HCT116 (cell line): ENCODE measurements at places on chromosomes 2 and 18. TPM values are rescaled to one million over a fixed set of nuclear protein-coding genes. Genes with fewer than 3 reads are reported as not detected.

PDCD1 gene
- total RNA-seq: 0.22 TPM

TTL gene
- 58.7 TPM for total RNA-seq

MAPK4 gene
- 0.89 TPM for total RNA-seq

GRCh38 chr2:53342248-53342647 lies 425.4 kb upstream of the CHAC2 start:
- no peak for DNase-seq

ITPRIPL1 gene
- total RNA-seq: 12.4 TPM

- no peak for DNase-seq
Measured at GRCh38 chr2:237141571-237142051, 55.9 kb downstream of the COPS8 start.

GRCh38 chr18:59275406-59275949 lies 2.2 kb upstream of the RAX start:
- DNase-seq: no peak

DNA sequence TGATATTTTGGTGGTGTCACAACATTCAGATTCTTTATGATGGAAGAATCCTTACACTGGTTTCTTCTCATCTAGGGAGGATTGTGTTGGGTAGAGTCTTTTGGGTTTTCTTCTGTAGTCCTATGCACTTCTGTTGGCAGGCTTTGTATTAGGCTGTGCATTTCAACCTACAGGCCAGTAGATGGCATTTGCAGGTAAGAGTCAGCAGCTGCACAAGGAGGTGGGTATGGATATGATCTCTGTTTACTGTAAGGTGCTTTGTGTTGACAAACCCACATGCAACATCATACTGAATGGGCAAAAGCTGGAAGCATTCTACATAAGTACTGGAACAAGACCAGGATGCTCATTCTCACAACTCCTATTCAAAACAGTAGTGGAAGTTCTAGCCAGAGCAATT lies 656.8 kb downstream of the METTL4 start:
- DNase-seq: peak; percentile 22

GRCh38 chr18:76391746-76392145 lies 103.3 kb downstream of the ZNF516 start:
- no peak for DNase-seq

AQP12B gene
- total RNA-seq: not detected

- no peak for DNase-seq
Measured at GRCh38 chr2:141496810-141497209, 634.0 kb downstream of the LRP1B start.

DNA sequence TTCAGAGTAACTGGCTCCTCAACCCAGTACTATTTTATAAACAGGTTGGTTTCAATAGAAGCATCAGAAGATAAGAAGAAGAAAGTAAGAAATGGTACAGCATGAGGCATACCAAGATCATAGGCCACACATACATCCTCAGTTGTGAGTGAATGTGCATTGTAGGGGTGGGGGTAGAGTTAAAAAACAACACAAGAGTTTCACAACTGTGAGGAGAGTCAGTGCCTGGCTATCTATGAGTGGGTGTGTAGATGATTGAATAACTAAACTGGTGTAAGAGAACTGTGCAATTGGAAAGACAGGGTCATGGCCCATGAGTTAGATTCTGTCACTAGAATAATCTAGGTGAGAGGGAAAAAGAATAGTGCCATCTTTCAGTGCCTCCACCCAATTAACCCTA lies 748.2 kb upstream of the ACVR2A start:
- no peak for DNase-seq

RGPD5 gene
- total RNA-seq: 39.1 TPM

AMER3 gene
- not detected for total RNA-seq

DNA sequence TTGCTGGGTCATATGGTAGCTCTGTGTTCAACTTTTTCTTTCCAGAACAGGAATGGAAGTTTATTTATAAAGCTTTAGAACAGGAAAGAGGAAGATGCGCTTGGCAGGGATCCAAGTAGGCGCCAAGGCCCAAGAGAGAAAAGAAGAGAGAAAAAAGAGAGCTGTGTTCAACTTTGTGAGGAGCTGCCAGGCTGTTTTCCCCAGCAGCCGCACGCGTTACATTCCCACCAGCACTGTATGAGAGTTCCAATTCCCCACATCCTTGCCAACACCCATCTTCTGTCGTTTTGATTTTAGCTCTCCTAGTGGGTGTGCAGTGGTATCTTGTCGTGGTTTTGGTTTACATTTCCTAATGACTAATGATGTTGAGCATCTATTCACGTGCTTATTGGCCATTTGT lies 51.4 kb downstream of the KCNF1 start:
- DNase-seq: no peak

DNA sequence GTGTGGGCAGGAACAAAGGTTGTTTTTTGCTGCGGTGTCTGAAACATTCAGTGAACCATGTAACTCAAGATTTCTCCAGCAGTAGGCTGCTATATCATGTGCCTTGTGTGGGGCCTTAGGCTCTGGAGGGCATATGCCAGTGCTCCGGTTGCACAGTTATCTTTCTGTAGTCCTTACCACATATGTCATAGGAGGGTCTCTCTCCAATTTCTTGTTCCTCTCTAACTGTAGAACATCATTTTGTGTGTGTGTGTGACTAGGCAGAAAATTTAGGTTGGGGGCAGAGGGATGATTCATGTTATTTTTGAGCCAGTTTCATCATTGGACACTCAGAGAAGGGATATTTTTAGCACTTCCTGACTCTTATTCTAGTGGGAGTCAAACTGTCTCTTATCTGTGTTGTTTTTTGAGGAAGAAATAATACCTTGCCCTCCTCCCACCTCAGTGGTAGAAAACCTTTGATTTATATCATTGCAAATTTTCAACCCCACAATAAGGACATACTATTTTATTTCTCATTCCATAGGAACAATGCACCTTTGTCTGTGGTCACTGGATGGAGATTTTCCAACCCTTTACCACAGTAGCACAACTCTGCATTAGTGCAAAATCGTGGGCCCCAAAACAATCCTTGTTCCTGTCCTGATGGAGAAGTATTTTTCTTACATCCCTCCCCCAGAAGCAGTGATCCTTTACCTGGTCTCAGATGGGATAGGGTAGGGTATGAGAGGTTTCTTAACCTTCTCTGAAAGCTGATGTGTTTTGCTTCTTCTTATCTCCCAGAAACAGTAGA lies 113.9 kb downstream of the CCDC74A start:
- no peak for DNase-seq

DNA sequence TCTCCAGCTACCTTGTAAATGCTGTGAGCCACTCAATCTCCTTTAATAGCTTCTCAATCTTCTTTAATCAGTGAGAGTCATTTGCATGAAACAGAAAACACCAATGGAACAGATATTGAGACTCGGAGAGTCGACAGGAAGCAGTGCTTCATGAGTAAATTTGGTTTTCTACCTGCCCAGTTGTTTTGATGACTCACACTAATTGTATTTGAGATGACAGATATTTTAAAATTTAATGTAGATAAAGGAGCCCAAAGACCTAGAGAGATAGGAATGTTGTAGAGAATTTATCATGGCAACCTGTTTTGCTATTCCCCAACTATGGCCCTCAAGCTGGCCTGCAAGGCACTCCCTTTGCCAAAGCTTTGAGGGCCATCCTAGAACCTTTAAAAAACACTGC lies 119.1 kb downstream of the CDC42EP3 start:
- DNase-seq: no peak

MTLN gene
- total RNA-seq: 35.7 TPM

GRCh38 chr2:152715854-152716428 lies 1.3 kb downstream of the PRPF40A start:
- peak; percentile 69 for DNase-seq

- DNase-seq: no peak
Measured at GRCh38 chr2:156884216-156884615, 373.3 kb upstream of the GALNT5 start.

- DNase-seq: no peak
Measured at GRCh38 chr18:27064673-27065072, 120.4 kb downstream of the CHST9 start.

SLC66A3 gene
- total RNA-seq: 15.9 TPM

DNA sequence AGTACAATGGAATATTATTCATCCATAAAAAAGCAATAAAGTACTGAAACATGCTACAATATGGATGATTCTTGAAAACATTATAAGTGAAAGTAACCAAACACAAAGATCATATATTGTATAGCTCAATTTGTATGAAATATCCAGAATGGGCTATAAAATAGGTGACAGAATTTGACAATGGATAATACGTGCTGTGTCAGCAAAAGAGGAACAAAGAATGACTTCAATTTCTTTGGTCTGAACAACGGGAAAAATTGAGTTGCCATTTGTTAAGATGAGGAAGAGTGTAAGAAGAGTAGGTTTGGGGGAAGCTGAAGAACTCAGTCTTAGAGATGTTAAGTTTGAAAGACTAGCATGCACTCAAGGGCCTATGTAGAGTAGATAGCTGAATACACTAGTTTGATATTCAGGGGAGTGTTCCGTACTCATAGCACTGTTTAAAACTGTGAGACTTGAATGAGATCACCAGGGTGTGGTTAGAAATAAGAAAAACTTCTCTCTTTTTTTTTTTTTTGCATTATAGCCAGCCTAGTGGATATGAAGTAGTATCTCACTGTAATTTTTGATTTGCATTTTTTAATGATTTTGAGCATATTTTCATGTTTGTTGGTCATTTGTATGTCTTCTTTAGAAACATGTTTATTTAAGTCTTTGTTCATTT lies 213.6 kb downstream of the NR4A2 start:
- DNase-seq: no peak

DNA sequence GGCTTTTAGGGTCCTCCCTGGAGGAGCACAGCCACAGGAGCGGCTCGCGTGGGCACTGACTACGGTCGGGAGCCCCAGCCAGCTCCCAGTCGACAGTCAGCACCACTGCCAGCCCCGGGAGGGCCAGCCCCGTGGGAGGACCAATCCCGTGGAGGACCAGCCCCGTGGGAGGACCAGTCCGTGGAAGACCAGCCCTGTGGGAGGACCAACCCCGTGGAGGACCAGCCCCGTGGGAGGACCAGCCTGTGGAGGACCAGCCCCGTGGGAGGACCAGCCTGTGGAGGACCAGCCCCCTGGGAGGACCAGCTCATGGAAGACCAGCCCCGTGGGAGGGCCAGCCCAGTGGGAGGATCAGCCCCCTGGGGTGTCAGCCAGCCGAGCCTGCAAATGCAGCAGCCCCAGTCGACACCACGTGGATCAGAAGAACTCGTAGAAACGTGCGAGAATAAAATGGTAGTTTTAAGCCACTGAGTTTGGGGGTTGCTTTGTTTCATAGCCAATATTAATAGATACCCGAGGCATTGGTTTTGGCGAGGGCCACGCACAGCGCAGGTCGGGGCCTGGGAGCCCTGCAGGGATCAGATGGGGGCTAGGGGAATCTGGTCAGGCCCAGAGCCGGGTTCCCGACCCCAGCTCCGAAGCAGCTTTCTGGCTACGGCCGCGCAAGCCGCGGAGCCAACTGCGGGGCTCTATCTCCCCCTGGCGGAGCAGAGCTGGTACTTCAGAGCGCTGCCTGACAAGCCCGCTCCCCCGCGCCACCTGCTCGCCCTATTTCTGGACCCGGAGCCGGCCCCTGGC lies 73.0 kb downstream of the TEX51 start:
- peak; percentile 47 for DNase-seq

GRCh38 chr2:102473020-102473419 lies at the start of gene SLC9A4:
TSS of gene SLC9A4 (plus strand) at chr2:102473226. CDS start at chr2:102473760, 534 bp downstream.
- DNase-seq: peak; percentile 48

RBKS gene
- total RNA-seq: 2.4 TPM

DNA sequence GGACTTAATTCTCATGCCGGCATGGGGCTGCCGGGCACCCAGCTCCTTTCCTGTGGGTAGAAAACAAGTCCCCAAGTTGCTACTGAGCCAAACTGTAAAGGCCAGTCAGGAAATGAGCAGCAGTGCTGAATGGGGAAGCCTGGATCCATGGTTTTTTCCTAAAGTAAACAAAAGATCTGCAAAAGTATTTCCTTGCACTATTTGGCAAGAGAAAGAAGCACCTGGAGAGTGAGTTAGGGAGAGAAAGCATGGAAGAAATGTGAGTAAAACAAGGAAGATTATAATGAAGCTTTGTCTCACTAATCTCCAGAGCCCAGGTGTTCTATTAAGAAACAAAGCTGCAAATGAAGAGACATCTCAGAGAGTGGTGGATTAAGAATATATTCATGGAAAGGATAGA lies 117.6 kb downstream of the METTL8 start:
- no peak for DNase-seq

- no peak for DNase-seq
Measured at GRCh38 chr2:132936261-132936660, 266.3 kb upstream of the LYPD1 start.

- DNase-seq: no peak
Measured at GRCh38 chr2:55887351-55887750, 36.2 kb downstream of the EFEMP1 start.

GRCh38 chr2:226831266-226831665 lies 4.6 kb upstream of the RHBDD1 start:
- DNase-seq: no peak

DNA sequence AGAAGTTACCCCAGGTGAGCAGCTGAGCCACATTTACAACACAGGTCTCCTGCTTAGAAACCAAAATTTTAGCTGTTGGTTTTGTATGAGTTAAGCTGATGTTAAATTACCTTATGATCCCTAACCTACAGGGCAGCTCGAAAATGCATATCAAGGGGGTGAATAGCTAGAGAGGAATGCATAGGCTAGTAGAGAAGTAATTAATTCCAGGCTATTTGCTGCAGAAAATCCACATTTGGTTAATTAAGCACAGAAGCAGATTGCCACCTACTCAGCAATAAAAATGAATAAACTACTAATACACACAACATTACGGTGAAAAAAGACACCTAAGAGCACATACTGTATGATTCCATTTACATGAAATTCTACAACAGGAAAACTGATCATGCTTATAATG lies 91.4 kb downstream of the OSBPL1A start:
- DNase-seq: no peak

DNA sequence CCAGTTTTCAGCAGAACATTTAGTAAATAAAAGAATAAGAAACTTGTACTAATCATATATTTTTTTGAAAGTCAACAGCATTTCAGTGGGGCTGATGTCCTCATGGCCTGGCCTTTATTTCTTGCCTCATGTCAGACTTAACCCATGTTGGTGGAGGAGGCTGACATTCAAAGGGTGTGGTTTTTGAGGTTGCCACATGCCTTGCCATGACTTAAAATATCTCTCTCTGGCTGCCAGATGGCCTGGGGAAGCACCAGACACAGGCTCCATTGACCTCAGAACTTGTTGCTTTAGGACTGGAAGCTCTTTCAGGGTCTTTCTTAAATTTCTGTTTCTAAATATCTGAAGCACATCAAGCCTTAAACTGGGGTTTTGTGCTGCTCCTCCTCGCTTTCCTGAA lies 32.5 kb upstream of the CD28 start:
- DNase-seq: no peak

DNA sequence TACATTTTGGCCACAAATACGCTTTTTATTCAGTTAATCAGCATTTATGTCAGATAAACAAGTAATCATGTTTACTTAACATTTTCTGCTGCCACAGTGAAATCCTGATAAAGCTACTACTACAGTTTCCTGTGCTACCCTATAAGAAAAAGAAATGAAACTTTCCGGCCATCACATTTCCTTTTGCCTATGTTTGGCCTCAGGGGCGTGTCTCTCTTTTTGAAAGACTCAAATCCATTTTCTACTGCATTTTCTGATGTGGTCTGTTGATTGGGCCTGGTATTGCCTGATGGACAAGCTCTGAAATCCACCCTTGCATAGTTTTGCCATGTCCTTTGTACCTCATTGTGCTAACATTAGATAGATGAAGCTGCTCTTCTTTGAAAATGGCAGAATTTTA lies 152.6 kb downstream of the AGPS start:
- DNase-seq: no peak

GRCh38 chr2:219441451-219442255 lies 7.0 kb downstream of the SPEG start:
- no peak for DNase-seq

KCNF1 gene
- 0.52 TPM for total RNA-seq
